ENCODE measurements at places on chromosomes 11 and 22.

GRCh38 chr22:24414523-24414922 is 12.9 kb upstream of the ADORA2A start:
- no peak for DNase-seq

- no peak for DNase-seq
Observed at GRCh38 chr11:90176069-90176468, 41.6 kb downstream of the NAALAD2 start.

DNA sequence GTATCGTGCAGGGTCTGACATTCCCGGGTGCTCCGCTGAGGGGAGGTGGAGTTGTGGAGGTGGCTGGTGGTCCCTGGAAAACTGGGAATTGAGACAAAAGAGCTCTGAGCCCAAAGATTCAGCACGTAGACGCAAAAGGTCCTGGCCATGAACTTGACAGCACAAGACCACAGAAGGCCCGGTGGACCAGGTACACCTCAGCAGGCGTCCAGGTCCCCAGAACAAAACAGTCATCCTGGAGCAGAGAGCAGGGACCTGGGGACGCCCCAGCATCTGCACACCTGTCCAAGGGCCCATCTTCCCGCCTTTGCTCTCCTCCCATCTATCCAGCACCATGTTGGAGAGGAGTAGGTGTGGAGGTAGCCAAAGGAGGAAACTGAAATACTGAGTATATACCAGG is 13.8 kb upstream of the MB start:
- DNase-seq: no peak

DNA sequence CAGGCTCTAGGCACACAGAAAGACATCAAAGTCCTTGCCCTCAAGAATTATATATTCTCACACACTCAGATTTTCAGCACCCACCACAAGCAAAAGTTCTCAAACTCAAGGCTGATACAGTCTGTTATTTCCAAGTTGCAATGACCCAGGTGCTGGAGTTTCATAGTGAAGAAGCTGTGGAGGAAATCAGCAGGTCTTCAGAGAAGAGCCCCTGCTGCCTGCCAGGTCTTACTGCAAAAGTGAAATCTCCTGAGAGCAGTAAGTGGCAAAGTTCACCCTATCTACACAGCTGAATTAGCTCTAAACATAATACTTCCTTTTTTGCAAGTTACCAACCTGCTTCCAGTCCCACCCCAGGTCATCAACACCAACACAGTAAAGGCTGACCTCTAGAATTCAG is 64.6 kb downstream of the RPL27A start:
- no peak for DNase-seq

GRCh38 chr11:119459293-119459976 is 36.5 kb upstream of the THY1 start:
- DNase-seq: no peak

DNA sequence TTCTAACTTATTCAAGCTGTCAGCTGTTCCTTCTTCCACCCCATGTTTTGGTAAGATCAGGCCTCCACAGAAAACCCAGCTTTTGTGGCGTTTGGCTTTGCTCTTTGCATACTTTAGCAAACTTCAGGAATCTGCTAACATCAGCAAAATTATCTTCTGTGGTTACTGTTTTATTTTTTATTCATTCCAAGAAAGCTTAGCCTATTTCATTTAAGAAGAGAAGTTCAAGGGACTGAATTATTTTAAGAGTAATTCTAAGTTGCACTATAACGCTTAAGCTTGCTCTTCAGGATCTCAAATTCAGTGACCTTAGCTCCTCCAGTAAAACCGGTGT is 1.1 kb downstream of the JHY start:
- no peak for DNase-seq

DNA sequence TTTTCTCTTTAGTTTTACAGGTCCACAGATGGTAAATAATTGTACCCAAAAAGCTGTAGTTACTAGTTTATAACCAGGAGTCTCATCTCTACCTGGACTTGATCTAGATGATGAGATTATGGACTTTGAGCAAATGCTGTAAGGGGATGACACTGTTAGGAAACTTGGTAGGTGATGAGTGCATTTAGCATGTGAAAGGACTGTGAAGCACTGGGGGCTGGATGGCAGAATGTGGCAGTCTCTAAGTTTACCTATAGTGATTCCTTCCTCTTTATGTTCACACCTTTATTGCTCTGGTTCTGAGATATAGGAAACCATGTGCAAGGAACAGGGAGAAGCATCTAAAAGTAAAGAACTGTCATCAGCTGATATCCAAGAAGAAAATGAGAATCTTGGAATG is 230.7 kb upstream of the CHORDC1 start:
- DNase-seq: no peak

GRCh38 chr22:26082866-26083265 is 86.4 kb upstream of the SEZ6L start:
- DNase-seq: no peak

DNA sequence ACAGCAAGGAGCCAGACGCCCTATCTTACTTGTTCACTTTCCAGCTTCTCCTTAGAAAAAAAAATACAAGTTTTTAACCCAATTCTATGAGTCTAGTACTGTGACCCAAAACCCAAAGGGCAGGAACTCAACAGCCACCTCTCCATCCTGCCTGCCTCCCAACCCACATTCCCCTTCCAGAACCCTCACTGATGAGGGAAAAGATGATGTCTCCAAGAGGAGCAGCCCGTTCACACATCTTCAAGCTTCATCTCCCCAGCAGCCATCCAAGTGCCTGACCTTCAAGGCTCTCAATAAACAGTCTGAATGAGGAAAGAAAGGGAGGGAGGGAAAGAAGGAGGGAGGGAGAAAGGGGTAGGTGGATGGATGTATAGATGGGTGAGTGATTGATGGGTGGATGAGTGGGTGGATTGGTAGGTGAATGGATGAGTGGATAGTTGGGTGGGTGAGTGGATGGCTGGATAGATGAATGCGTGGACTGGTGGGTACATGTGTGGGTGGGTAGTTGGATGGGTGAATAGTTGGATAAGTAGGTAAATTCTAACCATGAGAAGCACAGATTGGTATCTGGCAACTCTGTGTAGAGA is 50.4 kb downstream of the IGLL5 start:
- DNase-seq: no peak

- DNase-seq: no peak
Observed at GRCh38 chr11:1643146-1643690, 13.6 kb downstream of the KRTAP5-5 start.

DNA sequence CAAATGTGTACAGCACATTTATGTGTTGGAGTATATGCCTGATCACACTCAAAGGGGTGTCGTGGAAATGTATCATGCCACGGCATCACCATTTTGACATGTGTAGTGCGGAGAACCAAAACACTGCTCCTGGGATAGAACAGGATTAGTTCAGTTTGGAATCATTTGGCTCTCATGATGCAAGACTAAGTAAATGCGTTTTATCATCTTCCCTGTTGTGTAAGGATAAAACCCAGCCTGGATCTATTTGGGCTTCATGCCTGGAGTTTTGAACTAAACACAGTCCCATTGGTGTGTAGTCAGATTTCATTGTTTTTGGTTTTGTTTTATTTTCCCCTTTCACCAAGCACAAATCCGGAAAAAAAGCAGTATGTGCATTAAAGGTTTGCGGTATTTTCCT is 574.3 kb downstream of the NTM start:
- DNase-seq: no peak

- no peak for DNase-seq
Observed at GRCh38 chr11:75035911-75036565, 47.3 kb downstream of the NEU3 start.

- DNase-seq: no peak
Observed at GRCh38 chr11:72352859-72353551, 81.3 kb downstream of the CLPB start.

DNA sequence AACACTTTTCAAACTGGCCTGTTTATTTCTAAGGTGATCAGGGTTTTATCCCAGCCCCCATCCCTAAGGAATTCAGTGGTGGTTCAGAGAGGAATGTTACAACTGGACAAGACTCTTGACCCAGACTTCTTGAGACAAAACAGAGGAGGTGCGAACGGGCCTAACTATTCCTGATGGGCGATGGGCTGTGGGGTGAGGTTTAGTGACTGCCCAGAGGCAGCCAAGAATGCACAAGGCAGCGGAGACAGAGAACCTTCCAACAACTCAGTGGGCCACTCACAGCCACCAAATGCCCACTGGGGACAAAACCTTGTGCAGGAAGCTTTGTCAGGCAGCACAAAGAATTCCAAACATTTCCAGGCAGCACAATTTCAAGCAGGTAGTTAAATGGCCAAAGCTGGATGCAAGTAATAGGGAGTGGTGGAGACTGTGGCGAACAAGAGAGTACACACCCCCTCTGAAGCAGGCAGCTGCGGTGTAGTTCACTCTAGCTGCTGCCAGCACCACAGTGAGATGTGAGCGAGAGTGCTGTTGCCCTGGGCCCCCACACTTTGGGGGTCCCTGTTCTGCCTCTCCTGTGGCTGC is 29.2 kb downstream of the SCUBE1 start:
- no peak for DNase-seq

DNA sequence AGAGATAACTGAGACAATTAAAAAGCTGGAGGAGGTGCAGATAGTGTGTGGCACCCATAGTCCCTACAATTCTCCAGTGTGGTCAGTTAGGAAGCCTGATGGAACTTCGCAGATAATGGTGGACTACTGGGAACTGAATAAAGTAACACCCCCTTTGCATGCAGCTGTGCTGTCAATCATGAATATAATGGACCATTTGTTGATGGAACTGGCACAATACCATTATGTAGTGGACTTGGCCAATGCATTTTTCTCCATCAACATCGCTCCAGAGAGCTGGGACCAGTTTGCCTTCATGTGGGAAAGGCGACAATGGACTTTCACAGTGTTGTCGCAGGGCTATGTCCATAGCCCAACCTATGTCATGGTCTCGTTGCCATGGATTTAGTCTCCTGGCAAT is 324.2 kb downstream of the TMEM135 start:
- no peak for DNase-seq

DNA sequence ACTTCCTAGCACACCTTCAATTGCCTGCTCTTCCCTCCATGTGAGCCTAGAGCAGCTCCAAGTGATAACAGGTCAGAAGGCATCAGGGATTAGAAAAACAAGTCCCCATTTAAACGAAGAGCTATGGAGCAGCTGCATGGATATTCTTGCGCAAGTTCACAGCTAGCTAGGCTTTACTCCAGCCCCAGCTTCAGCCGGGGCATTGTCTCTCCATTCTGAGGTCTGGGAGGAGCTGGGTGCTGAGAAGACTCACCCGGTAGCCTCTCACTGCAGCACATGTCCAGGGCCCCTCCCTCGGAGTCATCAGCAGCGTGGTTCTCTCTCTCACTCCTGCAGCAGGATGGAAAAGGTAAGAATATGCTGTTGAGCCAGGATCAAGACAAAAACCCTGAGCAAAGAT is 26.0 kb downstream of the PTPN5 start:
- DNase-seq: no peak

Data from cortex of kidney (tissue), 1 donor.